ENCODE measurements at places on chromosomes 5 and 9. TPM values are rescaled to one million over a fixed set of nuclear protein-coding genes. Genes with fewer than 3 reads are reported as not detected.

DNA sequence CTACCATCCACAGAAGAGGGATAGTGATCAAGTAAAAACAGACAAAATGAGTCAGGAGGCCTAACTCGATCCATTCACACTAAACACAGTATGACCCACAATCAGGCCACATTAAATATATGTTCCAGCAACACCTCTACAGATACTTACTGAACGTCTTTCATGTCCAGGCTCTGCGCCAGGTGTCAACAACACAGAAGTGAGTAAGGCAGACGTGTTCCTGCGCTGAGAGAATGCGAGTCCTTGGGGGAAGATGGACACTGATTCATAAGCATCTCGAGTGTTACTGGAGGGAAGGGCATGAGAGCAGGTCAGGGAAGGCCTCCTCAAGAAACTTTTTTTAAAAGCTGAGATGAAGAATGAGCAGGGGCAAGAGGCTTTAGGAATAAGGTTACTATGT is 164.3 kb upstream of the CLINT1 start:
- no peak for DNase-seq

SHISAL2B gene
- not detected for total RNA-seq

DNA sequence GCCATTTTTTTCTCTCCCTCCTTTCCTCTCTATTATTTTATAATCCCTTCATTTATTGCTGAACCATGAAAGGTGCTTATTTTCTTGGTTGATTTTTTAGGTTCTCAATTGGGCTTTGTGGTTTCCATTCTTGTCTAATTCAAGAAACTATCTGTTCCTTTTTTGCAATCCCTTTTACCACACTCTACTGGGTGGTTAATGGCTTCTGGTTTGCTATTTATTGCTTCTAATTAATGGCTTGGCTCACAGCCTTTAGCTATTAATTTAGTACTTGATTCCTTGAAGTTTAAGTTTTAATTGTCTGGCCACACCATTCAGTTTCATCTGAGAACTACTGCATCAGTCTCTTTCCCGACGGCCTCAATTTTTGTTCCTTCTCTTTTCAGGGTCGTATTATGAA is 5.6 kb downstream of the FRRS1L start:
- no peak for DNase-seq

- no peak for DNase-seq
Measured at GRCh38 chr9:1170918-1171317, 120.8 kb downstream of the DMRT2 start.

ZNF883 gene
- 2.5 TPM for total RNA-seq

- DNase-seq = no peak
Measured at GRCh38 chr5:127298656-127299055, 8.1 kb downstream of the MEGF10 start.

FOXD4L6 gene
- not detected for total RNA-seq

WWC1 gene
- total RNA-seq = 4.2 TPM

GRCh38 chr5:24623031-24623430 is 21.7 kb downstream of the CDH10 start:
- no peak for DNase-seq

SAXO1 gene
- total RNA-seq = not detected

GRCh38 chr9:27335075-27335474 is 38.1 kb upstream of the EQTN start:
- no peak for DNase-seq

PCDHB10 gene
- total RNA-seq = 1.4 TPM

- DNase-seq = no peak
Measured at GRCh38 chr5:142615948-142616347, 69.9 kb downstream of the FGF1 start.

DNA sequence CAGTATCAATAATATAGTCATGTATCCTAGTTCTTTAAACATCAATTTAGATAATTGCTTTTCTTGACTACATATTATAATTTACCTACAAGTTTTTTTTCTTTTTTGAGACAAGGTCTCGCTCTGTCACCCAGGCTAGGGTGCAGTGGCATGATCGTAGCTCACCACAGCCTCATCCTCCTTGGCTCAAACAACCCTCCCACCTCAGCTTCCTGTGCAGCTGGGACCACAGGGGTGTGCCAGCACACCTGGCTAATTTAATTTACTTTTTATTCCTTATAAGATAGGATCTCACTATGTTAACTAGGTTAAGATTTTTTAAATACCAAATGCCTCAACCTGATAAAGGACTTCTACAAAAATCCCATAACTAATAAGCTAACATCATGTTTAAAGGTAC is 21.1 kb downstream of the UIMC1 start:
- DNase-seq = no peak

SEMA4D gene
- total RNA-seq = 16.9 TPM

PCAT7 gene
- total RNA-seq = not detected

- DNase-seq = no peak
Measured at GRCh38 chr5:91978221-91978882, 595.2 kb upstream of the ARRDC3 start.

PCA3 gene
- total RNA-seq = not detected

FOXI1 gene
- not detected for total RNA-seq

DNA sequence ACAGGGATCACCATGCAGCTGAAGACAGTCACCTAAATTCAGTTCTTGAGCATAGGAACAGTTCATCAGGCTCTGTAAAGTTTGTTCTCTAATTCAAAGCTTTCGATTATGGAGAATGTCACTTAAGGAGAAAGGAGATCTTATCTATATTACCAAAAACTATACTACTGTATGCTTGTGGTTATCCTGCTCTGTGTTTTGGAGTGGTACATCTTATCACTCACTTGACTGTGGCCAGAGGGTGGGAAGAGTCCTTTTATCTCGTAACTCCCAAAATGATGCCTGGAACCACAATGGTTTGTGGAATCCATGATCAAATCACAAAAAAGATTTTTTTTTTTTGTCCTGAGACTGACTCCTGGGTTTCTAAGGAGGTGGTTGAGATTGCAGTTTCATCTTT is 230.7 kb downstream of the COMMD10 start:
- DNase-seq = no peak

DNA sequence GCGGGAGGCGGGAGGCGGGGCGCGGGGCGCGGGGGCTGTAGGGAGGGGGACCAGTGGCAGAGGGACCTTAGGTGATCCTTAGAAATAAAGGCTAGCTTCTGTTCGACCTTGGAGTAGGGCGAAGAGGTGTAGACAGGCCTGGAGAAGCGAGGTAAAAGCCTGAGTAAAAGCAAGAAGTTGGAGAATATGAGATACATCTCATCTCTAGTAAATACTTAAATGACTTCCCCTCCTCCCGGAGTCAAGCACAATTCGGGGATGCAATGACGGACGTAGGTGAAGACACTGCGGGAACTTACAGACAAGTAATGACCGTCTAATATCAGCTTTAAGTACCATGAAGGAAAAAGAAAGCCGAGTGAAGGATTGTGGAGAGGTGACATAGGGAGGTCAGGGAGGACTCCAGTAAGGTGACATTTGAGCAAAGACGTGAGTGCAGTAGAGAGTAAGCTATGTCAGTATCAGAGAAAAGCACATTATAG is 466 bp downstream of the SMC2 start:
- DNase-seq = no peak

DNA sequence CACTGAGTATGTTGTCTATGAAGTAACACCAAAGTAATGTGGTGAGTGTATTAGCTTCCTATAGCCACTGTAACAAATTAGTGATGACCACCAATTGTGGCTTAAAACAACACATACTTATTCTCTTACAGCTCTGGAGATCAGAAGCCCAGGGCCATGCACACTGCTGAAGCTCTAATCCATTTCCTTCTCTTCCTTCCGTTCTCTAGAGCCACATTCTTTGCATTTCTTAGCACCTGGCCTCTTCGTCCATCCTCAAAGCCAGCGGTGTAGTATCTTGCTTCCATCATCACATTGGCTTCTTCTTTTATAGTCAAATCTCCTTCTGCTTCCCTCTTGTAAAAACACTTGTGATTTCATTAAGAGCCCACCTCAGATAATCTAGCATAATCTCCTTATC is 230.3 kb upstream of the RFX3 start:
- DNase-seq = no peak

- no peak for DNase-seq
Measured at GRCh38 chr9:133852431-133852830, 114.3 kb upstream of the SARDH start.

- DNase-seq = no peak
Measured at GRCh38 chr5:80198399-80198798, 57.4 kb downstream of the SERINC5 start.

DNA sequence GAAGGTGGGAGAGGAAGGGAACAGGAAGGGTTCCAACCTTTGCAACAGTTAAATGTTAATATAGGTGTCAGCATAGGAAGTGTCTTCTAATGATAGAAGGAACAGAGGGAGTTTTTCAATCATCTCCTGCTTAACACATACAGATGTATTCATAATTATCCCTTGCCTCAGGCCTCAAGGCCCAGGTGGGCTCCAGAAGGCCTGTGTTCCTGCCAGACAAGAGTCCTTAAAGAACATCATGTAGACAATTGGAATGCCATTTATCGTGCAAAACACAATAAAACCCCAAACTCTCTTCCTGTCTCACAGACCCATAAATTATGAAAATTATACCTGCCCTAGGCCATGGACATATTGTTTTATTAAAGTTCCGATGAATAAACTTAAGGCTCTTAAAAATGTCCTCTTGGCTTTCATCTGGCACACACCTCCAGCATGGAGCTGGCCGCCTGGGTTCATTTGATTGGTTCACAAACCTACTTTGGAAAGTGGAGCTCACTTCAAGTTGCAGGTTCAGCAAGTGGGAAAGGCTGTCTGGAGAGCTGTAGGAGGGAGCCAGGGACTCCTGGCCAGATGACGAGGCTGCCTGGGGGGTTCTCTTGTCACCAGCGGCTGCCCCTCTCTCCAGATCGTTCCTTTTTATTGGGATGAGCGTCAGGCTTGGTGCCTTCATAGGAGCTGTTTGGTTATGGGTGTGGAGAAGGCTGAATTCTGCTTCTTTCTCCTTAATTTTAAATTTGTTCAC is 17.5 kb downstream of the SPRY4 start:
- DNase-seq = no peak

KCNV2 gene
- total RNA-seq = not detected

GRCh38 chr9:76027416-76027815 is 136.9 kb downstream of the PCSK5 start:
- no peak for DNase-seq

DNA sequence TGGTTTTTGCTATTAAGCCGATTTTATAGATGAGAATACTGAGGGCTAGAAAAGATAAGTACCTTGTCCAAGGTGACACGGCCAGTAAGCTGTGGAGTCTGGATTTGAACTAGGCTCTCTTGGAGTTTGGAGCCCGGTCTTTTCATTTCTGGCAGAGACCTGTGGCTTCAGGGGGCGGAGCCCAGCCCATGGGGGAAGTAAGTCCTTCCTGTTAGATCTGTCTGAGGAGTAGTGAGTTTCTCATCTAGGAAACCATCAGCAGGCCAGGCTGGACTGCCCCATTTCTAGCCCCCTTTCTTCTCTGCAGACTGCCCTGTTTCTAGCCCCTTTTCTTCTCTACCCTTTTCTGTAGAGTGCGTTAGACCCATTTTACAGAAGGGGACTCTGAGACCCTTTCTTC is 521 bp upstream of the PTGS1 start:
- no peak for DNase-seq

DNA sequence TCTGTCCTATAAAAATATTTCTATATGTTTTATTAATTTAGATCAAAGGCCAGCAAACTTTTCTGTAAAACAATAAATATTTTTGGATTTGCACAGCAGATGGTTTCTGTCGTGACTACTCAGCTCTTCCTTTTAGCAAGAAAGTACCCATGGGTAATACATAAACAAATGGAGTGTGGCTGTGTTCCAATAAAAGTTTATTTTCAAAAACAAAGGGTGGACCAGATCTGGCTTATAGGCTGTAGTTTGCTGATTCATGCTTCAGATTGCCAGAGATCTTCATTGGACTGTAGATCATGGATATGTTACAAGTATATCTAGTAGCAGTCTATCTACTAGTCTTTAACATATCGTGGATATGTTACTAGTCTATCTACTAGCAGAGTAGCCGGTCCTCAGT is 590.5 kb downstream of the CSNK1G3 start:
- DNase-seq = no peak

CCDC192 gene
- 0.51 TPM for total RNA-seq

GRCh38 chr5:1052641-1053390 is 44.2 kb downstream of the NKD2 start:
- DNase-seq = no peak

DNA sequence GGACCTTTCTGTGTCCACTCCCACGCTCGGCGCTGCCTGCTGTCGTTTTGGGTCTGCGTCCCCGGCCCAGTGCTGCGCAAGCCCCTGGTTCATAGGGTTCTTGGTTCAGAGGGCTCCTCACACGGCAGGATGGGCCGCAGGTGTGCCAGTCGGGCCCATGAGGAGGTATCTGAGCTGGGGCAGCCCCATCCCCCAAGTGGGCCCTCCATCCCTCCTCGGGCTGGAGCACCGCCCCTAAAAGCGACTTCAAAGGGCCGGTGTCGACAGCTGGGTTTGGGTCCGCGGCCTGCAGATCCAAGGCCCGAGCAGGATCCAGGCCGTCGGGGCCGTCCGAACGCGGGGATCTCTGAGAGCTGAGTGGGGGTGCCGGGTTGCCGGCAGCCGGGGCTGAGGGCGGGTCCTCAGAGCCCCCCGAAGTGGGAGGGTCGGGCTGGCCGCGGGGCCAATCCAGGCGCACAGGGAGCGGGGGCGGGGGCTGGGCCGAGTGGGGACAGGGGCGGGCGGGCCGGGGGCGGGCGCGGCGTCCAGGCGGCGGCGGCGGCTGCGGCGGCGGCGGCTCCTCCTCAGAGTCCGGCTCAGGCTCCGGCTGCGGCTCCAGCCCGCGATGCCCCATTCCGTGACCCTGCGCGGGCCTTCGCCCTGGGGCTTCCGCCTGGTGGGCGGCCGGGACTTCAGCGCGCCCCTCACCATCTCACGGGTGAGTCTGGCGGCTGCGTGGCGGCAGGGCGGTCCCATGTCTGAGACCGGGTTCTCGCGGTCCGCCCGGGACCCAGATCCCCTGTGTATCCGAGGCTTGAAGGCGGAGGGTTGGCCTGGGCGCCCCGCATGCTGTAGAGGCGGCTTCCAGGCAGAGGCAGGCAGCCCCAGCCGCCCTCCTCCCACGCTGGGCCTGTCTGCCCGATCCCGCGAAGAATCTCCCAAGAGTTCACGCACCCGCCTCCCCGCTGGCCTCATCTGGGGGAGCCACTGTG is at the start of gene PDLIM4:
Gene PDLIM4, plus strand, starts transcription at position 566 of the 971 bp plus-strand sequence. Its CDS starts 39 bp downstream, at position 605.
- DNase-seq = peak; percentile 88

DNA sequence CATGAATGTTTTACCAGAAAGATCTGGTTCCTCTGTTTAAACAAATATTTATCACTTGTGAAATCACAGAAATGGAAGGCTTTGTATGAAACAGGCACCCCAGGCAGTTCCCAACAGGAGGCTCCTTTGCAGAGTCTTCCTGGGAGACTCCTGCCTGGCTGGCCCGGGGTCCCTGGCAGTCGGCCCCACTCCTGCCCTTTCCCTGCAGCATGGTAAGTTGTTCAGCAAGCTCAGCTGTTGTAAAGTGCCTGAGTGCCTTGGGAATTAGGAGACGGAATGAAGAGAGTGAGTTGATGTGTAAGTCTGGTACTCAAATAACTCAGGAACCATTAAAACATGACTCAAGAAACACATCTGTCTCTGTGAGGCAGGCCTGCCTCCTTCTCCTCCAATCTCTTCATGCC is 17.5 kb upstream of the LHFPL2 start:
- no peak for DNase-seq

DNA sequence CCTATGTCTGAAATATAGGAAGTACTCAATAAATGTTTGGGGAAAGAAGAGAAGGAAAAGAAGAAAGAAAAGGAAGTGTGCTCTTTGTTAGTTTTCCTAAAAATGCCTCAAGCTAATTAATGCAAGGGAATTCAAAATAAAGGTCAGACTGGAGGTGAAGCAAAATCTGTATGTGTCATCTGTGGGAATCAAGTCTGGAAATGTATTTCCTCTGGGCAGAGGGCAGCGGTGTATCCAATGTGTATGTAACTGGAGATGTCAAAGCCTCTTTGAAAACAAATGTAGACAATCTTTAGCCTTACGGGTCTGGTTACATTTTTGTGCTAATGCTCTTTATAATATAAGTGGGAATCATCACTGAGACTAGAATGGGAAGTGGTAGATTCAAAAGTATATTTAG is 471.4 kb downstream of the MAN2A1 start:
- DNase-seq = no peak

Data from mesenteric fat pad (tissue), 1 donor.